ENCODE measurements at places on chromosomes 12 and 14. TPM values are rescaled to one million over a fixed set of nuclear protein-coding genes. Genes with fewer than 3 reads are reported as not detected.

The GLIPR1L2 gene
- 1.6 TPM for total RNA-seq

The ARMH4 gene
- 1.0 TPM for total RNA-seq

The CDK2 gene
- total RNA-seq, result 12.5 TPM

GRCh38 chr12:74732826-74733225 is 195.2 kb downstream of the ATXN7L3B start:
- no peaks in the 10 kb centered on the region for H3K36me3 ChIP-seq
- H3K27me3 ChIP-seq, result no peaks in the 10 kb centered on the region
- H3K27ac ChIP-seq, result no peak overlapping the region
- H3K4me3 ChIP-seq, result no peak overlapping the region
